Cortex of kidney (tissue), 1 donor: ENCODE measurements at places on chromosomes 3 and 15.

DNA sequence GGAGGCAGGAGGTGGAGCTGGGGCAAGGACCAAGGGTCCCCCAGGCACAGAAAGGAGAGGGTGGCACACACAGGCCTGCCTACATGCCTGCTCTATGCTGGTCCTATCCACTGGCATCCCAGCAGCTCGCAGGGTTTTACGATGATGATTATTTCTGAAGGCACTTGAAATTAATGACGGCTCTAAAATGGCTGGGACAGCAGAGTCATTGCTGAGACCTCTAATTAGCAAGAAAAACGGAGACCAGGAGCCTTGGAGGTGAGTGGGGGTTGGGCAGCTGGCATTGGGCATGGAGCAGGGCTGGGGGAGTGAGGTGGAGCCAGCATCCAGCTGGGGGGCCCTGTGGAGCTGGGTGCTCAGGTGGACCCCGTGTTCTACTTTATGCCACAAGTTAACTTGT lies 3.5 kb upstream of the LINGO1 start:
- no peak for DNase-seq

GRCh38 chr15:77921664-77922063 lies 155.8 kb downstream of the TBC1D2B start:
- no peak for DNase-seq

DNA sequence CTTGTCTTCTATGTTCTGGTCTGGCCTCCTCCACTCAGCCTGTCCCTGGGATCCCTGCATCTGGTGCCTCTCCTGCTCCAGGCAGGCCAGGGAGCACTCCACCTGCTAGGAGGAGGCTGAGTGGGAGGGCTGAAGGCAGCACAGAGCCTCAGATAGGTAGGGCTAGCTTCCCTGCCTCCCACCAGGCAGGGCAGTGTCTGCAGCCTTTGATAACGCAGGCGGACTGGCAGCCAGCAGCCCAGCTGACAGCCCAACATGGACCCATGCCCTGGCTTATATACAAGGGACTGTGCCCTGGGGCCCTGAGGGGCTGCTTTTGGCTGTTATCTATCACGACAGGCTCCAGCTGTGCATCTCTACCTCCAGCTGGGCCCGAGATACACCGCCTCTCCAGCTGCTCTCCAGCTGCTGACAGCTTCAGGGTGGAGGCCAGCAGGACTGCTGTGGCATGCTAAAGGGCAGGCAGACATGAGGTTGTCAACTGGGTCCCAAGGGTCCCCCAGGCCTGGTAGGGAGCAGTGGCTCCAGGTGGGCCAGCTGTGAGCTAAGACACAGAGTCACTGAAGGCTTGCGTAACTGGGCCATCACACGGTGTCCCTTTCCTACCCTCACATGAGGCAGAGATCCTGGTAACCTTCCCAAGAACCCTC lies 5.2 kb upstream of the CLK3 start:
- DNase-seq: no peak

DNA sequence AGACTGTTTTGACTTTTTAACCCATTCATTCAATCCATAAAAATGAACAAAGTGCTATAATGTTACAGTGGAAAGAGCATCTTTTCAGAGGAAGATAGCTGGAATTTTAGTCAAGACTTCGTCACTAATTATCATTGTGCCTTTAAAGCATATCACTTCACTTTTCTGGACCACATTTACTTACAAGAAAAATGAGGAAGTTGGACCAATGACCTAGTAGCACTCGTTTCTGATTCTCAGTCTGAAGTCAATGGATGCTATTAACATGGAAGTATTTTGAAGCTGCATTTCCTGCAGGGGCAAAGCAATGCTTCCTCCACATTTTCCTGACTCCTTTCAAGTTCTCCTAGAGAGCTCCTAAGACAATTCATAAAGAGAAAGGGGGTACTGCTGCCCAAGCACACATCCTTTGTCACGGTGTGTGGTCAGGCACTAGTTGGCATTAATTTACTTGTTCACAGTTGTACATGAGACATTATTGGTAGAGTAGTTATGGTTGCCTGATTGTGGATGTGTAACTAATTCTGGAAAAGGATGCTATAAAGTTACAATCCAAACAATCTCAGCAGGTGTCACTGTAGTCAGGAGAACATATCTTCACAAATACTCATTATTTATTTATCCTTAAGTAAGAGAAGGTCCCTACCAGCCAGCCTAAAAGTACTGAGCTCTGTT lies 1049.1 kb downstream of the FHIT start:
- DNase-seq: no peak

DNA sequence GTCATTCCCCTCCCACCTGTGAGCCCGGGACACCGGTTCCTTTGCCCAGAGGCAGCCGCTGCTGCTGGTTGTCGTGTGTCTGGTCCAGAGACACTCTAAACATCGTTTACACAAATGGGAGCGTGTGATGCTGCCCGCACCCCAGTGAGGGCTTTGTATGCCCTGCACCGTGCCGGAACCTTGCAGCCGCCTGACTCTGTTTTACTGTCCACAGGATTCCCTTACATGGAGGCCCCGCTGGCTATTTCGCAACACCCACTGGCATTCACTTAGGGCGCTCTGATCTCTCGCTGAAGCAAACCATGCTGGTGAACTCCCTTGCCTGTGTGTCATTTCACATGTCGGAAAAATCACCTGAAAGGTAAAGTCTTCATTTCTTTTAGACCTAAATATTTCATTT lies 100.8 kb upstream of the SLC6A6 start:
- DNase-seq: no peak

DNA sequence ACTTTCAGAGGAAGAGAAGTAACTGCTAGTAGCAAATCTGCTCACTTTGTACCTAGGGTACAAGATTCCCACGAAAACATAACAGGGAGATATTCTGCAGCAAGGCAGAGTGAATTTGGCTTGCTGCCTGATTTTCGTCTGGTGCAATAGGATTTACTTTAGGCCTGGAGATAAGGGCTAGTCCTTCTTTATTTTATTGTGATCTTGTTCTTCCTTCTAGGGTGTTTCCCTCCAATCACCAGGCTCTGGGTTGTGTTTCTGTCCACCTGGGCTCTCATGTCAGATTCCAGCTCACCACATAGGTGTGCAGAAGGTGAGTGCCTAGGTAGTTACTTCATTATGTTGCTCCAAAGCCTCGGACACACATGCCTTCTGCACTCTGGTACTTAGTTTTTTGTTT lies 211.8 kb upstream of the RGMA start:
- no peak for DNase-seq

DNA sequence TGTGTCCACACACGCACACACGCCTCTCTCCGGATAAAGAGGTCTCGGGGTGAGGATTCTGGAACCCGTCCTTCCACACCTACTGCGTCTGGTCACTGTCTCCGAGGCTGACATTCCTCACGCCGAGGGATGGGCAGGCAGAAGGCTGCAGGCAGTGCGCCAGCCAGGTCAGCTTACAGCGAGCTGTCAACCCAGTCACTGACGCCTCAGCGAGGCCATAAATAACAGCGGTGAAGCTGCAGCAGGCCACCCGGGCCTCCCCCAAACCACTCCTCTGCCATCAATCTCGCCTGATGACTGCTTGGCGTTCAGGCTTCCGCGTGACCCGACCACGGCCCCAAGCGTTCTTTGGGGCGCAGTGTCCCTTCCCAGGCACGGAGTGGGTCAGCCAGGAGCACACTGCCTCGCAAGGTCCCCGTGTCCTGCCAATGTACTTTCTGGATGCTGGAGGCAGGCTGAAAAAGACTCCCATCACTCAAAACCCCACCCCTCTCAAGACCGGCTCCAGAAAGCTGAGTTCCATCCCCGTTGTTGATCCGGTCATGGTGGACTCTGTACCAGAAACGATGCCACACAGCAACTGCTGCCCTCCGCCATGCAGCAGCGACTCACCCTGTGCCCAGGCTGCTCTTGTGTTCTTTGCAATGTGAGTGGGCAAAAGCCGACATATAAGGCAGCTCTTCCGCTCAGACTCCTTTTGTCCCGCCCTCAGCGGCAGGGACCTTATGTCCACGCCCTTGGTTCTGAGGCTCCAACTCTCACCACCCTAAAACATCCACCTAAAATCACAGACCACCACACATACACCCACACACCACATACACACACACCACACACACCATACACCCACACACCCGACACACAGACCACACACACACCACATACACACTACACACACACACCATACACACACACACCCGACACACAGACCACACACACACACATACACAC lies 27.1 kb downstream of the CPN2 start:
- no peak for DNase-seq

GRCh38 chr3:59262076-59262498 lies 212.3 kb upstream of the CFAP20DC start:
- no peak for DNase-seq

DNA sequence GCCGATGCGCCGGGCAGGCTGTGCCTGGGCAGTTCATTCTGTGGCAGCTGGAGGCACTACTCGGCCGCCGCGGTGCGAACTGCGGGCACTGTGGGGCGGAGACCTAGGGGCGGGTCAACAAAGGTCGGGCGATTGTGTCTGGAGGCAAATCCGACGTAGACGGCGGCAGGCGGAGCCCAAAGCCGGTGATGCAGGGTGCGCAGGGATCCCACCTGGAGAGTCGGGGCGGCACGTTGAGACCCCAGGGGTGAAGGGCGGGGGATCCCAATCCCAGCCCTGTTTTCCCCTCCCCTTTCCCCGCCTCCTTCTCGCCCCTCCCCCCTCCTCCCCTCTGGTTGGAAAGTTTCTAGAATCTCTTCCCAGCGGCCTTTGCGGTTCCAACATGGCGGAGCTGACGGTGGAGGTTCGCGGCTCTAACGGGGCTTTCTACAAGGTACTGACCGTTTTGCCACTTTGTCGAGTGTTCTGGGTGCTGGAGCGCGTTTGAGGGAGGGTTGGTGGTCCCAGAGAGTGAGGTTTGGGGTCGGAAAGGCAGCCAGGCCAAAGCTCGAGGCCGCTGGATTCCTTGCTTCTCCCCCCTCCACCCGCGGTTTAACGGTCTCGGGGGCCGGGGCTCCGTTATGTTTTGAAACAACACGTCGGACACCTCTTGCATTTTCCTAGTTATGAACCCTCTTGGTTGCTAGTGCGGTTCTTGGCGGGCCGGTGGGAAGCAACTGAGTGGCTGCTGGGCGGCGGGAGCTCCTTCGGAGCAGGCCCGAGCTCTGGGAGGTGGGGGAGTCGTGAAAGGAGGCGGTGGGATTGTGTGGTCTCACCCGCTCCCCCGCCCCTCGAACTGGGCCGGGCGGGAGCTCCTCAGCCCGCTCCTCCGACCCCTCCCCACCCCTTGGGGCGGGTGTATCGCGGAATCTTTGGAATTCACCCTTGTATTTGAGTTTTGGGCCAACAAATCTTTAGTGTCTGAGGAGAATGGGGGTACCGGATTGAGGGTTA lies at the start of gene FXR1:
FXR1 (plus strand) TSS at position 367 of the 993 bp plus-strand sequence; CDS start at position 383, 16 bp downstream.
- DNase-seq: peak; percentile 60

DNA sequence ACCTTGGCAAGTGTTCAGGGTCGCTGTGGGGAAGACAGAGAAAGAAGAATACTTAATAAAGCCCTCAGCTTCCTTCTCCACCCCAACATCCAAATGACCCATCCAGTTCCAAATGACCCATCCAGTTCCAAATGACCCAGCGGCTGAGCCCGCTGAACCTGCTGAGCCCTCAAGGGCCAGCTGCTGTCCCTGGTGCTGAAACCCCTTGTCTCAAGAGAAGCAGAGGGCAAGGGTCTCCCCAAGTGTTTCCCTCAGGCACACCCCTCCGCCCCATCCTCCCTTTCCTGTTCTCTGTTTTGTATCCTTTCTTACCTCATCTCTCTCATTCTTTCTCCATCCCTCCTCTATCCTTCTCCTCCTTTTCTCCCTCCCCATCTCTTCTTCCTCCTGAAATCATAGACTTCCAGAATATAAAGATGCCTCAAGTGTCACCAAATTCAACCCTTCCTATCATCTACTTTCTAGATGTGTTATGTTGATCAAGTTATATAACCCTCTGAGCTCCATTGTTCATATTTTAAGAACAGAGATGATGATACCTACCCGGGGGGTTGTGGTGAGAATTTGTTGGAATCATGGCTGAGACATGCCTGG lies 29.0 kb downstream of the CCDC33 start:
- no peak for DNase-seq

DNA sequence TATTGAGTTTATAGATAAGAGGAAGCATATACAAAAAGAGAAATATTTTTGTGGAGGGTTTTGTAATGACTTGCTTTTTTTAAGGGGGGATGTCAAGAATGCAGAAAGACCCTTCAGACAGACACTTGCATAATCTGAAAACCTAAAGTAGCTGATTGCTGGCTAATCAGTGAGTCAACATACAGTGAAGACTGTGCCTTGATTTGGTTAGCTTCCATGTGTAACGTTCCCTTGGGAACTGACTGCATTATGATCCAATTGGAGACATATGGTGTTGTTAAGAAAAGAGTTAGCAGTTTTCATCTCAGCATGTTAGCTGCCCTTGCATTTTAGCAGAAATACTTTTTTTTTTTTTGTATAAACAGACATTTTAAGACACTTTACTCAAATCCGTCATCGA lies 483.2 kb downstream of the RBMS3 start:
- no peak for DNase-seq

DNA sequence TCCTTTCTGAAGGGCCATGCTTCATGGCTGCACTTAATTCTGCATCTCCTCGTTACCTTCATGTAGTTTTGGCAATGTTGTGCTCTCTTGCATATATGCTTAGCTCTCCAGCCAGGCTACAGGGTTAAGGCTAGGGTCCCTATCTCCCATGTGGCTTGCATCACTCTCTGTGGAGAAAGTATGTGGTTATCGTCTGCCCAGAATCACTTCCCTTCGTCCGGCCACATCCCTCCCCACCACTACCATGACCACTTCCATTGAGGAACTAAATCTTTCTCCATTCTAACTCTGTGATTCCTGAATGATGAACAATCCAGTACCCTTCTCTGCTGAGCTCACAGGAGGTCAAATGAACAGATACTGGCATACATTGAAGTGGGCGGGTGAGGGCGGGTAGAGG lies 34.0 kb downstream of the WWTR1 start:
- DNase-seq: no peak

DNA sequence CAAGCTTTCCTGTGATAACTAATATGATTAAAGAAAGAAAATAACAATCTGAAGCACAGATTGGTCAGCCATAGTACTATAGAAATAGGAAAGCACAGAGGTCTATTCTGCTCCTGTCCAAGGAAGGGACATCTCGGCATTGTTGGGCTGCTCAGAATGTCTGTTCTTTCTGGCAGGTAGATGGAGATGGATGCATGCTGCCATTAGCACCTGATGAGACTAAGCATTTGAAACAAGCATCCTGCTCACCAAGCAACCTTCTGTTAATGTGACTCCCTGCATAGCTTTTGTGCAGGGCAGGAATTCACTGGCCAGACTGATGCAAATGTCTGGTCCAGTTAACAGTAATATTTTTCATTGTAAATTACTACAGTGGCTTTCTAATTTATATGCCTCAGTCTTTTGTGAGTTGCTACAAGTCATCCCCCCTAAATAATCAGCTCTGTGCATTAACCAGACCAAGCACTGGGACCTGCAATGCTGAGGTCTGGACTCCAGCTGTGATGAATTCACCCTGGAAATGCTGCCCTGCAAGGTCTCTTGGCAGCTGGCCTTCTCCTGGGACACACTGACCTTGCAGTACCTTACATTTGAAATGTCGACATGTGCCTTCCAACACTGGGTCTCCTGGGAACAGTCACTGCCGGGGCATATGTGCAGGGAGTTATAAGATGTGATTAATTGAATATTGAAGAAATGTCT lies 1123.7 kb downstream of the IGSF11 start:
- no peak for DNase-seq
